ENCODE measurements at places on chromosomes 16 and 17. TPM values are rescaled to one million over a fixed set of nuclear protein-coding genes. Genes with fewer than 3 reads are reported as not detected.

GRCh38 chr17:78844301-78845005 lies 3.8 kb upstream of the USP36 start:
- no peaks in the 10 kb centered on the region for H3K27me3 ChIP-seq
- no peak overlapping the region for H3K4me3 ChIP-seq
- peaks cover 2% of the 10 kb centered on the region for H3K36me3 ChIP-seq
- no peak overlapping the region for H3K27ac ChIP-seq
- no peak for DNase-seq
- peaks cover 21% of the 10 kb centered on the region for H3K4me1 ChIP-seq

DNA sequence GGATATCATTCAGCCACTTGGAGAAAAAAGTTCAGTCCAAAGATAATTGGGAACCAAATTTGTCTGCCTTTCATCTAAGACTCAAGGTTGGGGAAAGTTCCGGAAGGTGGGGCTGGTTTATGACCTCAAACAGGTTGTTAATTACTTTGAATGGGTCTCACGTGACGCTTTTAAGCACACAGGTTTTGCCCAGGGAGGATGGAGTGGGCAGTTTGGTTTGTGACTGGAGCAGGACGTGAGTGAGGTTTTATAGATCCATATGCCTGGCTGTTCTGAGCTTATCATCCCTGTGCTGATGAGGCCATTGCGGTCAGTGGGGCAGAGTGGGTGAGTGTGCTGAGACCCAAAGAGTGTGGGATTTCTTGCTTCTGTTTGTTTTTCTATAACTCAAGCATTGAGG lies 38.7 kb upstream of the GPRC5B start:
- H3K27me3 ChIP-seq, result no peaks in the 10 kb centered on the region
- no peak overlapping the region for H3K4me3 ChIP-seq
- no peak overlapping the region for H3K27ac ChIP-seq
- no peaks in the 10 kb centered on the region for H3K36me3 ChIP-seq

GRCh38 chr17:60094754-60095153 lies 16.0 kb upstream of the HEATR6 start:
- H3K27me3 ChIP-seq, result peaks cover 27% of the 10 kb centered on the region
- no peaks in the 10 kb centered on the region for H3K36me3 ChIP-seq
- H3K27ac ChIP-seq, result no peak overlapping the region

Gene PYY
- total RNA-seq, result not detected

GRCh38 chr17:40539711-40540411 lies 25.4 kb downstream of the CCR7 start:
- H3K36me3 ChIP-seq, result no peaks in the 10 kb centered on the region
- peaks cover 94% of the 10 kb centered on the region for H3K4me1 ChIP-seq
- no peaks in the 10 kb centered on the region for H3K27me3 ChIP-seq
- no peak for DNase-seq
